Caco-2 (cell line): ENCODE measurements at places on chromosomes 4 and X. TPM values are rescaled to one million over a fixed set of nuclear protein-coding genes. Genes with fewer than 3 reads are reported as not detected.

- no peak for DNase-seq
Observed at GRCh38 chr4:188534917-188535316, 395.7 kb downstream of the TRIML1 start.

- no peak for DNase-seq
Observed at GRCh38 chrX:68508799-68509198, 9.9 kb downstream of the YIPF6 start.

MAGEE2 gene
- total RNA-seq, result not detected in 2 replicates

DNA sequence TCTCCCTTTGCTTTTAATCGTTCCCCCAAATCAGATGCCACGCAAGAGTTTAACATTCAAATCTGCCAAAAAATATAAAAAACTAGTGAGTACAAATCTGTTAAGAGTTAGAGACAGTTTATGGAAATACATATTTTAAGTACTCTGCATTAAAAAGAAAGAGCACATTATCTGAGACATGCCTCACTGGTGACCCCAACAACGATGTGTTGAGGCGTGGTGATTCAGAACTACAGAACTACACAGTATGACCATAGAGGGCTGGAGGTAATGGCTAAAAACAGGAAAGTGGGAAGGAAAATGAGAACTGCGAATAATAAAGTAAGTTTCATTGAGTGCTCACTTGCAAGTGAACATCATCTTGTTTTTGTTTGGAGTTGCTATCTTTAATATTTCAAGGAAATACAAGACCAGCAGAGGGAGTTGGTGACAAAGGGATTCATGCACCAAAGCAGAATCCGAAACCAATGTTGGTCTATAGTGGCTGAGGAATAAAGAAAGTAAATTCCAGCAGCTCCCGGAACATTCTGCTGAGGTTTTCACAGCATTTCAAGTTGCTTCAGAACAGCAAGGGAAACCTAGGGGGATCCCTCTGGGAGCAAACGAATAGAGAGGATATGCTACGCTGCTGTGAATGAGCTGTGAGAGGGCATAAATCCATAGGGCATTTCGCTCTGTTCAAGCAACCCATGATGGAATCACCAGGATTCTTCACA lies 92.2 kb downstream of the DCHS2 start:
- no peak for DNase-seq

SYNPO2 gene
- total RNA-seq, result 0.09 and 0.16 TPM in 2 replicates

CC2D2A gene
- 7.3 and 12.3 TPM in 2 replicates for total RNA-seq

ANKRD50 gene
- 7.0 and 7.7 TPM in 2 replicates for total RNA-seq

GPM6B gene
- 0.09 TPM in 1 of 2 replicates, not detected in the other for total RNA-seq

DNA sequence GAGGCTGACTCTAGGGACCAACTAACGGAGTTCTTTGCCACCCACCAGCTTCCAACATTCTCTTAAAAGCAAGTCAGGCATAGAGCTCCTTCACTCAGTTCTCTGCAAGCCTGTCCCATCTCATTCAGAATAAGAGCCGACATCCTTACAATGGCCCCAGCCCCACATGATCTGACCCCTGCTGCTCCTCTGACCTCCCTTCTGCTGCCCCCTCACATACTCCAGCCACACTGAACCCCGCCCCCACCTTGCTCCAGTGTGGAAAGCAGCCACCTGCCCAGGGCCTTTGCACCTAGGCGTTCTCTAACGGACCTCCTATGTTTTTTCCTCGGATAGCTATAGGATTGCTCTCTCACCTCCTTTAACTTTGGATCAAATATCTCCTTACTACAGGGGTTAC lies 143.2 kb upstream of the ETNPPL start:
- no peak for DNase-seq

- DNase-seq, result peak; percentile 44
Observed at GRCh38 chr4:47531241-47531953, 46.3 kb downstream of the ATP10D start.

ARMCX1 gene
- total RNA-seq, result not detected in 2 replicates
